ENCODE measurements at places on chromosomes 2 and 18. TPM values are rescaled to one million over a fixed set of nuclear protein-coding genes. Genes with fewer than 3 reads are reported as not detected.
A peak's percentile ranks its signal among the peaks of the same experiment; 100 is the strongest.

- no peak for DNase-seq
These were observed 79.1 kb upstream of the MGAT4A start for GRCh38 chr2:98809878-98810587.

DNA sequence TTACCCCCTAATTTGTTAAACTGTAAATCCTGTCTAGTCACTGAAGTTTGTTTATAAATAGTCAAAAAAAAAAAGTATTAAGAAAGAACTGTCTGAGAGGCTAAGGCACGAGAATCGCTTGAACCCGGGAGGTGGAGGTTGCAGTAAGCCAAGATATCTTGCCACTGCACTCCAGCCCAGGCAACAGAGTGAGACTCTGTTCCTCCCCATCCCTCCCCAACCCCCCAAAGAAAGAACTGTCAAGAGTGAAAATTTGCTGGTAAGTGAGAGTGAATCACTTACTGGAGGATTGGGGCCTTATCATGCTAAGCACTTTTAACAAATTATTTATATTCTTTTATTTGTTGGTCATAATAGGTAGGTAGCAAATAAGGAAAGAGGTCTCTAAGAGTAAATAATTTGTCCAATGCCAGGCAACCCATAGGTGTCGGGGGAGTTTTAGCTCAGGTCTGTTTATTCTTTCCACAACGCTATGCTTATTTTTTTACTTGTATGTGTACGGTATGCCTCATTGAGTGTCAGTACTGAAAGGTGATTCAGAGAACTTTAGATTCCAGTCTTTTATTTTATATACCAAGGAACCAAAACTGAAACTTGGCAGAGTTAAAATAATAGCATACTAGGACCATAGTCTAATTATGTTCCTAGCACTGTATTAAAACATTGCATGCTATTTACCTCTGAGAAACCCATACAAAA, 2.5 kb downstream of the TAF4B start:
- DNase-seq: no peak

DNA sequence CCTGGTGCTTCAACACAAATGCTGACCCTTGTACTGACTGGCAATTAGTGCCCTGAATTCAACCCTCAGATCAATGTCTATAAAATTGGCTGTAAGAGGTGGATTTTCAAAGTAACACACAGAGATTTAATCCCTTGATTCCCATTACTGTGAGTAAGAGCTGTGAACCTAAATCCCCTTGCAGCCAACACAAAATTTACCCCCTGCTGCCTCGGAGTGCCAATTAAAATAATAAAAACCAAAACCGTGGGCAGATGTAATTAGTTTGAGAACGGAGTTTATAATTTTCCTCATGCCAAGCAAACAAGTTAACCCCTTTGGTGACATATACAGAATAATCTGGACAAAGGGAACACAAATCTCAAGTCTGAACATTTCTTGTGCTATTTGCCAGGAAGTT, 55.8 kb upstream of the REV1 start:
- DNase-seq: no peak

DNA sequence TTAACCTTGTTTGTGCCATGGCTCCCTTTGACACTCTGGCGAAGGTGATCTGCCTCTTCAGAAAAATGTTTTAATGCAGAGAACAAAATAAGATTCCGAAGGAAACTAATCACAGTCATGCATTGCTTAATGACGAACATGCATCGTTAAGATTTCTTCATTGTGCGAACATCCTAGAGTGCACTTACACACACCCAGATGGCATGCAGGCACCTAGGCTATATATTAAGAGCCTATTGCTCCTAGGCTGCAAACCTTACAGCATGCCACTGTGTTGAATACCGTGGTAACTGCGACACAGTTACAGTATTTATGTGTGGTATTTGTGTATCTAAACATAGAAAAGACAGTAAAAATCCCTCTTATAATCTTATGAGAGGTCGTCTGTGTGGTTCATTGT, 8.3 kb downstream of the ASAP2 start:
- no peak for DNase-seq

GRCh38 chr18:75089748-75090327, 119.1 kb downstream of the PTGR3 start:
- peak; percentile 52 for DNase-seq

DNA sequence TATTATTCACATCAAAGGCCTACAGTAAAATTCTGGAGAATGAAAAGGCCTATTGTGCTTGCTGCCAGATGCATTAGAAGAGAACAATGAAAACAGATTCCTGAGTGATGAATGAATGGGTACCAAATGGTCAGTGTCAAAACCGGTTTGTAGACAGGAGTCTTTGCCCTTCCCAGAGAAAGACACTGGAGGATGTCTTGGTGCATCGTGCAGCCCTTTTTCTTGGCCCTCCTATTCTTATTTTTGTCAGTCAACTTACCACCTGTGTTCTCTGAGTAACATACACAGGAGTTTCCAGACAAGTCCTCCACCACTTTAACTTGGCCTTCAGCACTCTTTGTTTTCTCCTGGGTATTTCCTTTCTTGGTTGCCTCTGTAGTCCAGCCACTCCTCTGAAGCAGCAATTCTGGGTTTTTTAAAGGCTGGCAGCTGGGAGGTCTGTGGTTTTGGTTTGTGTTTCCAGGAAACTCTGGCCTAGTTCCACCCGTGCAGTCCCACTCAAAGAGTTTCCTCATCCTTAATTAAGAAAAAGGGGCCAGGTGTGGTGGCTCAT, 29.4 kb downstream of the PSTPIP2 start:
- no peak for DNase-seq

- DNase-seq: no peak
These were observed 5.4 kb upstream of the KCNJ13 start for GRCh38 chr2:232781765-232782164.

DNA sequence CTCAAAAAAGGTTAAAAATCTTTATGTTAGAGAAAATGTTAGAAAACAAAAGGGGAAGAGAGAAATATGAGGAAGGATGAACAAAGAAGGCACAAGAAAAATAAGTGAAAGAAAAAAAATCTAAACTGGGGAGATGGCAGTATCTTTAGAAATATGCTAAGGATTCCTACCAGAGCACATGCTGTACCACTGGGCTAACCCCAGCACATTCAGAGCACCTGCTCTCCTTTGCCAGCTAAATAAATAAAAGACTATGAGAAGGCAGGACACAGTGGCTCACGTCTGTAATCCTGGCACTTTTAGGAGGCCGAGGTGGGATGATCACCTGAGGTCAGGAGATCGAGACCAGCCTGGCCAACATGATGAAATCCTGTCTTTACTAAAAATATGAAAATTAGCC, 92.2 kb upstream of the CDKL4 start:
- DNase-seq: no peak

DNA sequence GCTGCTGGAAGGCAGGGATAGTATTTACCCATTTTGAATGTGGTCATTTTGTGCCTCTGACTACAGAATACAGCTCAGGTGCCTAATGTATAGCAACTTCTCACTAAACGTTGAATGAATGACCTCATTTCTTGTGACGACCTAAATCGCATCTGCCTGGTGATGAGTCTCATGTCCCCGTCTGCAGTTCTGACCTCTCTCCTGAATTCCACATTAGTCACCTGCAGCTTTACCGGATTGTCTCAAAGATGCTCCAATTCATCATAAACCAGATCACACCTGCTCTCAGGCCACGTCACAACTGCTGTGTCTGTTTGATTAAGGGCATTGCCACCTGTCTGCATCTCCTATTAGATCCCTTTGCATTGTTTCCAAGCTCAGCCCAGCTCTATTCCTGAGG, 133.6 kb upstream of the MYT1L start:
- DNase-seq: no peak

DNA sequence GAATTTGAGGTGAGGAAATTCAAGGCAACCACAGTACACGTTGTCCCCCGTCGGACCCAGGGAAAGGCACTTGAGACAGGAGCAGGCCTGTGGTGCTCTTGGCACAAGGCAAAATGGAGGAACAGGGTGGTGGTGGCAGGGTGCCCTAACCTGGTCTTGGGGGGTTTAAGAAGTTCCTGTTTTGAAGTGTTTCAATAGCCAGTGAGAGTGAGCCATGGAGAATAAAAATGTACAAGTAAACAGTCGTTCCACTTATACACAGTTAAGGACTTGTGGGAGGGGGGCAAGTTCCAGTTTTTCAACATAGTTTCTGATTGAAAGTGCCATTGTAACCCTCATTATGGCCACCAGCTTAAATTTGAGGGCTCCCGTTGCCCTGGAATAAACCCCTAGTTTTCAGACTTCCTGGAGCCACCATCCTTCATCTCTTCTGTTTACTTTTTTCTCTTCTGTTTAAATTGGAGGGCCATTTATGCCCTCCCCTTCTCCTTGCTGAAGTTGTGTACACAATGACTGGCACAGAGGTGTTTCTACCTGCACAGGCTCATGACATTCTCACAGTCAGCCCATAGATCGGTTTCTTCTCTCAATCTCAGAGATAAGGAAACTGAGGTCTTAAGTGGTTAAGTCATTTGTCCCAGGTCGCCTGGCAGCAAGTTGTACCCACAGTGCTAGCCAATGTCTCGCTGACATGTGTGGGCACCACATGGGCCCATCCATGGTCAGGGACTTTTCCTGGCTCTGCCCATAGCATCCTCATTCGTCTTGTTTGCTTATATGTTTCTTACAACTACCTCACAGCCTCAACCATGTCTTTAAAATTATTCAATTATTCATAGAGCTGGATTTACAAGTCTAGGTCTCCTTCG, 66.0 kb upstream of the ST3GAL5 start:
- DNase-seq: no peak

DNA sequence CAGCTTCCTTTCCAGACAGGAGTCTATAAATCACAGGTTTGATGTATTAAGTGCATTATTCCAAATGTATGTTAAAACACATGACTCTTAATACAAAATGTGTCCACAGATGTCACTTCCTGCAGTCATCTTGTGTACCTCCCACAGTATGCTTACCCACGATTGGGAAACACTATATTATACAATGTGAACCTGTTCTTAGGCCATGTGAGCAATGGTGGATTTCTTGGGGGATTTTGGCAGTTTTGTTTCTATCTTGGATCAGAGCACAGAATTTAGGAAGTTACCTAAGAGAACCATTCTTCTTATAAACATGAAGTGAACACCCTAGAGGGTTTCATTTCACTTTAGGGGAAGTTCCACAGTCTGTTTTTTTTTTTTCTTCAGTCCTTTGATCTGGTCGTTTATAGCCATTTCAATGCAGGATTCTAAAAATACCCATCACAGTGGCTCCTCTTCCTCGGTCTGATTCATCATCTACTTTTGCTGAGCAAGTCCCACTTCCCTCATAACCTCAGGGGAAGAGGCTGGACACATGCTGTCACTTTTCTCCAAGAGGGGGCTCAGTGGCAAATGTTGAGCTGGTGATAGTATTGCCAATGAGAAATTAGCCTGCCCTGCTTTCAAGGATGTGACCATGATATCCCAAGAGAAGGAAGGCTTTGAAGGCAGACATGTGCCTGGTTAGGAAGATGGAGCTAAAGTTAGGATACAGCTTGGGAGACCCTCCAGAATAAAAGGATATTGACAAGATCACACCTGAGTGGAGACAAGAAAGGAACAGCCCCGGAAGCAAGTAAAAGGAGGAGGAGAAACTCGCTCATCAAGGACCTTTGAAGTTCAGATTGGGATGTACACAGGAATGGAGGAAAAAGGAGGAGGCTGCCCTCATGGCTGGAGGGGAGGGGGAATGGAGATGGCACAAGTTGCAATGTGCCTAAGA, 22.6 kb downstream of the PLEK start:
- DNase-seq: no peak

DNA sequence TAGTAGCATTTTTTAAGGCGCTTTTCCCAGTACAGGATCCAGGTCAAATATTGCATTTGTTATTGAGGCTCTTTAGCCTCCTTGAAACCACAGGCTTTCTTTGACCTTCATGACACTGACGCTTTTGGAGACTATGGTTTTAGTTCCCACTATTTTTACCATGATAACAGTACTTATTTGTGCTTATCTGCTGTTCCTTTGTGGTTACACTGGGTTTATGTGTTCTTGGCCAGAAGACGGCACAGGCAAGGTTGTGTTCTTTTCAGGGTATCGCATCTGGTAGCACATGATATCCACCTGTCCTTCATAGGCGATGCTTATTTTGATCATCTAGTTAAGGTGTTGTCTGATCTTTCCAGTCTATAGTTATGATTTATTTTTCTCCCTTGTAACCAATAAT, 16.8 kb upstream of the MBOAT2 start:
- DNase-seq: no peak

- no peak for DNase-seq
These were observed 243.6 kb downstream of the OSR1 start for GRCh38 chr2:19114754-19115231.

DNA sequence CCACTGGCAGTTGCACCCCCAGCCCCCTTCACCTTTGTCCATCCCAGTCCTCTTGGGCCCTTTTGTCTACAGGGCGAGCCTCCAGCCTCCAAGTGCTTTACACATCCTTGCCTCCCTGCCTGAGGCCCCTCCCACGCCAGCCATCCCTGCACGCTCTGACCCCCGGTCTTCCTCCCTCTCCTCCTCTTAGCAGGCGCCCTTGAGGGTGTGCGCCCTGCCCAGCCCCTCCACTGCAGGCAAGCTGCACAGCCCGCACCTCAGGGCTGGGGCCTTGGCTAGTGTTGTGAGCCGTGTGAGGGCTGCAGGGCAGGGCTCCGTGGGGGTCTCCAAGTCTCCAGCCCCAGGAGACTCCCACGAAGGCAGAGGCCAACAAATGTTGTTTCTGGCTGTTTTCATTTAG, 6.9 kb downstream of the BOK start:
- DNase-seq: no peak

- DNase-seq: no peak
These were observed 42.1 kb downstream of the DOK1 start for GRCh38 chr2:74596584-74596983.

GRCh38 chr2:238949710-238950345, 101.9 kb downstream of the TWIST2 start:
- no peak for DNase-seq

DNA sequence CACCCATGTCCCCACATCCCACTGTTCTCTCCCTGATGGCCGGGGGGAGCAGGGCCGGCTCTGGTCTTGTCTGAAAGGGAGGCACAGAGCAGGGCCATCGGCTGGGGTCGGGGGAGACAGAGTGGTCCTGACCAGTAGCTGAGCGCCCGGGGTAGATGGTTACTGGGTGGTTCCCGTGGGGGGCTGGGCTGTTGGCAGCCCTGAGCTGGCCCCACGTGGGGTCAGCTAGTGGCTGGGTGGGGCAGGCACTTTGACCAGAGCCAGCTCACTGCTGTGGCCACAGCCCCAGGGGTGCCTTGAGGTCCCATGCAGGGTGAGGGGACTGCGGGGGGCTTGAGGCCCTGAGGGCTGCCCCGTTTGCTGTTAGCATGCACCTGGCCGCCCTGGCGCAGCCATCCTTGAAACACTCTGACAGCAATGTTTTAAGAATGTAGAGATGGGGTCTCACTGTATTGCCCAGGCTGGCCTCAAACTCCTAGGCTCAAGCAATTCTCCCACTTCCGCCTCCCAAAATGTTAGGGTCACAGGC, 12.3 kb upstream of the NEU4 start:
- no peak for DNase-seq

GRCh38 chr2:134108113-134108512, 145.8 kb upstream of the MGAT5 start:
- DNase-seq: no peak

- peak; percentile 75 for DNase-seq
These were observed 631 bp downstream of the GYPC start for GRCh38 chr2:126656431-126657147.

CCDC74A gene
- 14.9 TPM for total RNA-seq

SPEG gene
- 32.0 TPM for total RNA-seq

HOXD3 gene
- not detected for total RNA-seq

LIMS2 gene
- total RNA-seq: 4.9 TPM

IL18RAP gene
- total RNA-seq: not detected

AKAIN1 gene
- not detected for total RNA-seq

FAM237A gene
- not detected for total RNA-seq

STAT1 gene
- total RNA-seq: 43.0 TPM

M1AP gene
- total RNA-seq: 4.8 TPM

REG1B gene
- not detected for total RNA-seq
